NCI-H345 (cell line): ENCODE measurements at places on chromosomes 5 and 9.

DNA sequence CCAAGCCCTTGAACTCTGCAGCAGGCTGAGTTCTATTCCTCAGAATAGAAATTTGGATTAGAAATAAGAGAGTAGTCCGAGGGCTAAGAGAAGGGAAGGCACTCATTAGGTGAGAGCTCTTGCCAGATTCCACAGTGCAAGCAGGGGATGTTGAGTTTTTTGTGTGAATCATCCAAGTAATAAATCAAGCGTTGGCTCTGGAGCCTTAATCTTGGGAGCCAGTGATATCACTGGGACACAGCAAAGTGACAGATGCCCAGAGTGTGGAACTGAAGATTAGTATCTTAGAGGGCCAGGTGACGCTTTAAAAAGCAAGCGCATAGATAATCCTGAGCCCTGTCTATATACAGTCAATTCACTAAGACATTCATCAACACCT is 60.3 kb downstream of the FOXD1 start:
- DNase-seq: peak; percentile 18

GRCh38 chr5:1720396-1721110 is 79.1 kb downstream of the MRPL36 start:
- DNase-seq: no peak

GRCh38 chr5:58687079-58687478 is 104.2 kb downstream of the RAB3C start:
- DNase-seq: no peak

GRCh38 chr9:121822093-121823085 is 171.0 kb downstream of the DAB2IP start:
- DNase-seq: no peak

GRCh38 chr9:133634081-133634691 is 2.0 kb upstream of the DBH start:
- DNase-seq: peak; percentile 72

DNA sequence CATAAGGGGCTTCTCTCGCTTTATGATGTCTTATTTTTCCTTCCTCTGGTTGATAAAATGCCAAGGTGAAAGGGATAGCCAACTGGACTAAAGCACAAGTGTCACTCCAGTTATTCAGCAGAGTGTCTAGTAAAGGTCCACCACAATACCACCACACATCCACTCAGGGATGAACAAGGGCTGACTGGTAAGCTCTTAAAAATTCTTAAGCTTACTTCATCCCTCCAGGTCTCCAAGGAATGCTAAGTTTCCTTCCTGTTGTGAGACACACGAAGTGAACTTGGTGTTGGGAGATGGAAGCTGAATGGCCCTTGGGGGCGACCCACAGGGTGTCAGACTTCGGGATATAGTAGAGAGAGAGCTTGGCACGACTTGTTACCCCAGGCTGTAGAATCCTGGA is 3.2 kb upstream of the HMGCS1 start:
- DNase-seq: no peak

- DNase-seq: no peak
Observed at GRCh38 chr9:16683326-16683725, 187.1 kb downstream of the BNC2 start.

DNA sequence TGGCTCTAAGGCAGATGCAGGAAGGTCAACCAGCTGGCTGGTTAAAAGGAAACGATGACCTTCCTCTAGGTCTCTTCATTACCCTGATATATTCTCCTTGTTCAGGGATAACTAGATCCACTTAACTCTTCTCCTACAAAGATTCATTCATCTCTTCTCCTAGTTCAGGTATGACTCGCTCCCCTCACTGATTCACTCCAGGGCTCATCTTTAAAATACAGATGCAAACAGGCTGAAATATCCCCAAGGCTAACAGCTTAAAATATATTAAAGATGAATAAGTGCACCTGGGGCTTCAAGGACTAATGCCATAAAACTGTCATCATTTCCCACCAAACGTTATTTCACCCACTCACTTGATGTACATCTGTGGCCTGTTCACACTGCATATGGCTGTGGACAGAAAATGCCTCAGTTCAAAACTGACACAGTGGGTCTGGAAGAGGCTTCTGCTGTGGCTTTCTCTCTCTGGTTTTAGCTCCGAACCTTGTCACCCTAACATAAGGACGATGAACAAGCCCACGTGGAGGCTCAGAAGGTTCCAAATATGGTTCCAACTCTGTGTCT is 366.9 kb downstream of the DEPDC1B start:
- no peak for DNase-seq

GRCh38 chr5:142840575-142840974 is 70.4 kb downstream of the ARHGAP26 start:
- no peak for DNase-seq

DNA sequence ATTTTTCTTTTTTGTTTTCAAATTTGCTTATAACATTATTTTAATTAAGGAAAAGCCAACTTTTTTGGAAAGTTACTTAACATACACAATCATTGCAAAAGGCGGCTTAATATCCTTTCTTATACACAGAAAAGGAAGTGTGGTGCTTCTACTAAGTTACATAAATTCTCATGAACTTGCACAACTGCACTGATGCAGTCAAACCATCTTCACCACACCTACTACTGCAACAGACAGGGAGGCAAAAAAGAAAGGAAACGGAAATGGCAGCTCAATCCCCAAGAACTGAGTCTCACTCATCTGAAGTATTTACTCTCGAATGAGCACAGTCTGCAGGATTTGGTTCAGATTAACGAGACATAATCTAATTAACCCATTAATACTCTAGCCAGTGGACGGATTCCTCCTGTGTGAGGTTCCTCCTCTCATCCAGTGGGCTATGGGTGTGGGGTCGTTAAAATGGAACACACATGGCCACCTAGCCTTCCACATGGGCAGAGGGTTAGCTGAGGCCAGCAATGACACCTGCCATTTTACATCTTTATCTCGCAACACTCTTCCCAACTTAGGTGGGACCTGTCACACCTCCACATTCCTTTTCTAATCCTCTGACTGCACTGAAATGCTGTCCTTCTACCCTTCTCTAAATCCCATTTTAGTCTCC is 30.0 kb downstream of the GOLM1 start:
- no peak for DNase-seq

DNA sequence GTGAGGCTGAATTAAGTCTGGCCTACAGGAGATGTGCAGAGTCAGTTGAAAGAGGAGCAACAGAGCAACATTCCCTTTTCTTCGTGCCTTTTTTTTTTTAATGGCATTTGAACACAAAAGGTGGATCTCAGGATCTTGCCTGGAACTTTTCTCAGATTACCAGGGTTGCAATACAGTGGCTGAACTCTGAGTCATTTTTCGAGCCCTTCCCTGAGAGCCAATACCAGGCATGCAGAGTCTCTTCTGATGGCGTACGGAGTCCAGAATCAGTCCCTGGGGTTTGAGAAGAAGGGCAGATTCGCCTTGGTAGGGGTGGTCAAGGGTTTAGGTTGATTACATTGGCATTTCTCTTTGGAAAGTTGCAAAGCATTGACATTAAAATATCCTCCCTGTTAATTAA is 271.5 kb downstream of the GAS1 start:
- DNase-seq: no peak

GRCh38 chr5:142796492-142797109 is 26.4 kb downstream of the ARHGAP26 start:
- DNase-seq: no peak

DNA sequence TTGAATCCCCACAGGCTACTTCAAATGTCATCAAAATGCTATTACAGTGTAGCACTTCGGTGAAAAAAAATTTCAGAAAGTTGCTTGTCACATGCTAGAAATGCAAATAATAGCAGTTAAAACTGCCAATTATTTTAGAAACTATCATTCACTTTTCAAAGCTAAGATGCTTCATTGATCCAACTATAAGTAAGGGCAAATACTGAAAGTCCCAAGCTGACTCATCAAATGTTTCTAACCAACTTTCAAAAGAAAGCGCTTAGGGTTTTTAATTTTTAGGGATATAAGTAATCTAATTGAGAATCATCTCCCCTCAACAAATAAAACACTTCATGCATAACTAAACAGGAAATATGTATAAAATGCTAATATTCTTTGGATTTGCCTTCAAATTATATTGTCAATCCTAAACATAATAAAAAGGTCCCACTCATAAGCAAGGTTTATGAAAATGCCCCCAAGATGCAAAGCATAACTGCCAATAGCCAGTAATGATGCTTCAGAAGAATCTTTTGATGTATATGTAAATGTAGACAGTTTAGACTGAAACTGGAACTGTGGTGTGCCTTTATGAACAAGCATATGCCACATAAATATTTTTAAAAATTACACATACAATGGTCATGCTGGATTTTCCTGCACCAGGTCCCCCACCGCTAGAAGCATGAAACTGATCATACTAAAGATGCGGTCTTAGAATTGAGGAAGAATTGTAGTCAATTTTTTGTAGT is 12.2 kb downstream of the ACTL7A start:
- no peak for DNase-seq

DNA sequence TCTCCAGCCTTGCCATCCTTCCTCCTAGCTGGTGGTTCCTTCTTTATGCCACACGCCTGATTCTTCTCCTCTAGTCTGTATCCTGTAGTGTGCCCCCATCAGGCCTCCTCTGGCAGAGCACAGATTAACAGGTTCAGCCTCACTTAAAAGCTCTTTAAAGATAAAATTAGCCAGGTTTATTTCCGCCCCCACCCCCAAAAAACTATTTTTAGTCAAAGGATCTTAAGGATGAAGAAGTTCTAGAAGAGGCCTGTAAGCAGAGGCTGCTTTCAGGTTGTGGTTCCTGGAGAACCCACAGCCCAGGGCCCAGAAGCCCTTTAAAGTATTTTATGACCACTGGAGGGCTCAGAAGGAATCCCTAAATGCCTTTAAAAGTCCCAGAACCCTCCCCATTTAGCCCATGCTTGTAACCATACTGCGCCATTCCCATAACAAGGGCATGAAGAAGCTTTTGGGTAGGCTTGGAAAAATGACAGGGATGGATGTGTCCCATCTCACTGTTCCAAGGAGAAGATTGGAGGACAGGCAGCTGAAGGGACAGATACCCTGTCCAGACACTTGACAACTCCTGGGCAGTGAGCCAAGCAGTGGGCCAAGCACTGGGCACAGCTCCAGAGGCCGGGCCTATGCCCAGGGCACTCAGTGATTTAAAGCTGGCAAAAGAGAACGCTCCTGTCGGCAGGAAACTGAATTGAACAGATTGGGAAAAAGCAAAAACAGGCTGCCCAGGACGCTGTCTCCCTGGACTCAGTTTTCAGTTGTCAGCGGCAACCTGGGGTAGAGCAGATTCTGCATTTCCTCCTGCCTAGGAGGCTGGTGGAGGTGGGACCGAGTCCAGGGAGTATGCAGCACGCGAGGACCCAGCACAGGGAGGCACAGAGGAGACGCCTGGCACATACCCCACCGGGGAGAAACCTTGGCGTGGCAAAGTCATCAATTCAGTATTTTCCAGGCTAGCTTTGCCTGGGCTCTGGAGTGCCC is 106.3 kb upstream of the SSBP2 start:
- DNase-seq: peak; percentile 79

- DNase-seq: no peak
Observed at GRCh38 chr9:84300271-84300670, 40.3 kb downstream of the SLC28A3 start.
